Retina (tissue), 1 donor: ENCODE measurements at places on chromosomes 2 and 18.

DNA sequence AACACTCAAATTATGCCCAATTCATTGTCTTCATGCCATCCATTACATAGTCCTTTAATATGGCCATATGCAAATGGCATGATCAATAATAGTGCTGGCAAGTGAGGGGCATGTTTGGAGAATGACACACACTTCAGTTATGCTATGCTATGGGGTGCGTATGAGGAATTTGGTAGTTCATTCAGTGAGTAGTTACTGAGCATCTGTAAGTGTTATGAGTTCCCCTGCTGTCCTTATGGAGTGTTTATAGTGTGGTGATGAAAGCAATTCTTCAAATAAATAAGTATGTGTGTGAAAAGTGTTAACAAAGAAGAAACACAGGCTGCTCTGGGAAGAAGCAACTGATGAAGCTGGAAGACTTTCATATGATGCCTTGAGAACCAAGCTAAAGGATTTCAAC, 383.7 kb upstream of the SLC14A2 start:
- no peak for DNase-seq

DNA sequence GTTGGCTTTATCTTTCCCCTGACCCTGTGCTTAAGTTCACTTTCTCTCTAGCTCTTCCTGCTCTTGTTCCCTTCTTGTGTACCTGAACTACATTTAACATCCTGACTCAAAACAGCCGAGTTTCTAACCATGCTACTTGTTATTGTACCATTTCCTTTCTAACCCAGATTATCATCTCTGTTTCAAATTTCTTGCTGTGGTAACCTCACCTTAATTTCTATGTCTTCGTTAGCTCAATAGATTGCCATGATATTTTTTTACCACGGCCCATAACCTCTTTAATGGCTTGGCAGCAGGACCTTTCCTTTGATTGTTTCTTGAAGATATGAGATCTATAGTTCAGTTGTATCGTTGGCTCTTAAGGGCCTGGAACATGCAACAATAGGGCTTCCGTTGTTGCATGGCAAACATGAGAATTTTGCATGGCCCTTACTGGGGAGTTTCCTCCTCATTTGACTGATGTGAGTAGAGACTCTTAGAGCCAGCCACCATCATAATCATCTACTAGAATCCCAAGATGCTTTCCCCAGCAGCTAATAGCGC, 11.1 kb downstream of the CFAP36 start:
- no peak for DNase-seq

- DNase-seq, result peak; percentile 35
Observed at GRCh38 chr2:9249020-9249800, 42.6 kb downstream of the ASAP2 start.

DNA sequence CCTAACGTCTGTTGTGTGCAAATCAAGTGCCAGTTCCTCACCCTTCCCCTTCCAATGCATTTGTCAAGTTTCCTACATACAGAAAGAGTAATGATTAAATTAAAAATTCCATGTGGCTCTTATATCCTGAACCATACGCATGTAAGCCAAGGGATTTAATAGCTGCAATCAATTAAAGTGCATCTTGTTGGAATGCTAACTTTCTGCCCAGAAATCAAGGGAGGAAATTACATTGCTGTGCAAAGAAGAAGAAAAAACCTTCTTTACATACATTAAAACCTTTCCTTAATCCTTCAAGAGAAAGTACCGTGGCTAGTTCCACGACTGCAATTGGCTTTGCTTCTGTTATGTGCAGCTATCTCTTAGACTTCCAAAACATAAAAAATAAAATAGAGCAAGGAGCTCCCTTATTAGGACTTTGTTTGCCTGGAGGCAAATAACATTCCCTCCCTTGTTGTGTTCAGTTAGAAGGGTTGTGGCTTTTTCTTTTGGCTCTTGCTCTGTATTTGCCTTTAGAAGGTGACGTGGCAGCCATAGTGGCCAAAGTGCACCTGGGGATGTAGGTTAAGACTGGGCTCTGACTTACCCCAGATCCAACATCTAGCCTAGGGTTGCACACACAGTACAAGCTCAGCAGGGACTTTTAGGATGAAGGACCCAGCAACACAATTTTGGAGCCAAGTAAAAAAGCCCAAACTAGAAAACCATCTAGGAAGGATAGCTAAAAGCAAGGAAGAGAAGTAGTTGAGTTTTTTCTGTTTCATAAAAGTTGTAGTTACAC, 158.3 kb downstream of the ANTXR1 start:
- DNase-seq, result no peak

- DNase-seq, result no peak
Observed at GRCh38 chr18:22403950-22404349, 13.8 kb downstream of the CTAGE1 start.

GRCh38 chr2:236047886-236048540, 120.2 kb downstream of the GBX2 start:
- DNase-seq, result no peak

- DNase-seq, result no peak
Observed at GRCh38 chr2:54058449-54058848, 57.0 kb upstream of the ACYP2 start.

DNA sequence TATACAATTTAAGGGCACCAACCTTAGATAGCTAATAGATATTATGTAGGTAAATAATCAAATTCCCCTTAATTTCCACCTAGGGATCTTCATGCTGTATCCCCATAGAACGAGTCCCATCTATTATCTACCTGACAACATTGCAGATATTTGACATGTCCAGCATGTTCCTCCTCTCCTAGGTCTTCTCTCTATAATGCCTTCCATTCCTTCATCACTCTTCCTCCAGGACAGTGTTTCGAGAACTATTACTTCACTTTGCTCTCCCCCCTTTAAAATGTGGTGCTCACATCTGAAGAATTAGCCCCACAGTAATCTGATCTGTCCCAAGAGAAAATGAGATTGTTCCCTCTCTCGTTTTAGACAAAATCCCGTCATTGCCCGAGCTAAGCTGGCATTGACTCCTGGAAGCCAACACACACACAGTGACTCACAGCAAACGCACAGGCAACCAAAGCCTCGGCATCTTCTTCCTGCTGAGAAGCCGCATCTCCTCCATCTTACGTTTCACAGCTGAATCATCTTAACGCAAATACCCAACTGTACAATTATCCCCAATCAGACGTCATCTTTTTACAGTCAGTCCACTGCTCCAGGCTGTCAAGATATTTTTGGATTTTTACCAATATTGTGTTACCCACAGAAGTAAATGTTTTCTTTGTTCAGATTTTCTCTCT, 162.9 kb upstream of the AGAP1 start:
- no peak for DNase-seq

- no peak for DNase-seq
Observed at GRCh38 chr18:37769826-37770225, 204.2 kb upstream of the CELF4 start.

DNA sequence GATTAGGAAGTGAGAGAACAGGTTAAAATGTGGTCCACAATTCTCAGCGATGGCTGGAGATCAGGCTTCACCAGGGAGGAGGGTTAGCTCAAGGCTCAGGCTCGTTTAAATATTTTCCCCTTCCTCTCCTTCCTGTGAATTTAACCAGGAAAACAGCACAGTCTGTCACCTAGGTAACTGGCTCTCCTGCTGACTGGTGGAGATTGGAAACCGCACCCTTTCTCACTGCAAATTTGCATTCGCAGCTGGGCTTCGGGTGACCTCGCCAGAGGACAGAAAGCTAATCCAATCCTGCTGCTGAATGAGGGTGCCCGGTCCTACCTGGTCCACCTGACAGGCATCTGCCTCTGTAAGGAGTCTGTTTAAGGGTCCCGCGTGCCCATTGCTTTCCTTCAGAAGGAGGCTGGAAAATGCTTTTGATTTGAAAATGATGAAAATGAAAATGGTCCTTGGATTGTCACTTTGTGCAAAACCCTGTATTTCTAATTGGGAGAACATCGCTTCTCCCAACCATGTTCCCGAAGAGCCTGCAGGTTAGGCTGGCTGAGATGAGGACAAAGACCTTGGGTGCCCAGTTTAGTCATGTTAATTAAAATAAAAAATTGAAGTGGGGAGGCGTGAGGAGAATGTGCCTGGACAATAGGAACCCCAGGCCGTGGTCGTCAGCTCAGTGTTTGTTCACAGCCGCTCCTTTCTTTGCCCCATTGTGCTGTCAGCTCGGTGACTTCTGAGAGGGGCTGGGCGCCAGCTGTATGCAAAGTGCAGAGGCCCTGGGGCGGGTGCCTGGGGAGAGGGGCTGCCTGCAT, 43.4 kb upstream of the MTCL1 start:
- peak; percentile 72 for DNase-seq

DNA sequence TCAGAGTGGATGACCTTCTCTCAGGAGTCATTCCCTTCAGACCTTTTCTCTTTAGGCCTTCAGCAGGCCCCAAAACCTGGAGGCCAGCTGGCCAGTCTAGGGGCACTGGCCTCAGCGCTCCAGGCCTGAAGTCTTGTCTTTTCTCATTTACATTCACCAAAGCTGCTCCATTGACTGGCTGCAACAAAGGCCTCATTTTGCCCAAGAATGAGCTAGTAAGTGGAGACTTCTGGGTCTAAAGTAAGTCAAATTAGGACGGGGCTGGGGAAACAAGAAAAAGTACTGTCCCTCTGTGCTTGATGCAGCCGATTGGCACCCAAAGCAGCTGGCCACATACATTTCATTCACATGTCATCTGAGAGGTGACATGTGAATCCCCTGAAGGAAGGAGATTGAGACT, 83.8 kb upstream of the RIOK3 start:
- DNase-seq, result no peak

DNA sequence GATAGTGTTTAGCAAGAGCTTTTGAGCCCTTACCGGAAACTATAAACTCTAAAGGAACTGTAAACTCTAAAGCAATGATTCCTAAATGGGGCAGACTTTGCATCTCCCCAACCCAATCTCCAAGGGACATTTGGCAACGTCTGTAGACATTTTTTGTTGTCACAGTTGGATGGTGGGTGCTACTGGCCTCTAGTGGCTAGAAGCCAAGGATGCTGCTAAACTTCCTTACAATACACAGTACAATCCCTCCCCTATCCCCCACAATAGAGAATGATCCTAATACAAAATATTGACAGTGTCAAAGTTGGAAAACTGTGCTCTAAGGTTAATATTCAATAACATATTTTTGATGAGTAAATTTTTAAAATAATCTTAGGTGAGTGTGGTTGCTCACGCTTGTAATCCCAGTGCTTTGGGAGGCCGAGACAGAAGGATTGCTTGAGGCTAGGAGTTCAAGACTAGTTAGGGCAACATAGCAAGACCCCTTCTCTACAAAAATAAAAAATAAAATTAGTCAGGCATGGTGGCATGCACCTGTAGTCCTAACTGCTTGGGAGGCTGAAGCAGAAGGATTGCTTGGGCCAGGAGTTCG, 66.7 kb downstream of the PTPN4 start:
- DNase-seq, result peak; percentile 22

- DNase-seq, result no peak
Observed at GRCh38 chr2:215425021-215425782, 10.7 kb downstream of the FN1 start.

DNA sequence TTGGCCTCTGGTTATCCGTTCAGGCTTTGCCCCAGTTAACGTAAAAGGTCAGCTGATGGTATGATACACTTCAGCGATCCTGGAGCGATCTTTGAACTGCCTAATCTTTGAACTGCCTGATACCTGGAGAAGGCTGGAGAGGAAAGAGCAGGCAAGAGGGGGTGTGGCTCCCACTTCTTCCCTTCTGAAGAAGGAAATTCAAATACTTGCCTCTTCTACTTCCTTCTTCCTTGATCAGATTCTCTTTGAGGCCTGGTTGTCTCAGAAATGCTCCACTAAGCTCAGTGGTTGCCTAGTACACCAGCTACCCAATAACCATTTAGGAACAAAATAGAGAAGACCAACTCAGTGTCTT, 619 bp downstream of the GALM start:
- no peak for DNase-seq

- peak; percentile 39 for DNase-seq
Observed at GRCh38 chr2:132651115-132652045, 18.6 kb downstream of the LYPD1 start.

GRCh38 chr18:29191263-29191662, 1014.3 kb upstream of the CDH2 start:
- DNase-seq, result no peak

DNA sequence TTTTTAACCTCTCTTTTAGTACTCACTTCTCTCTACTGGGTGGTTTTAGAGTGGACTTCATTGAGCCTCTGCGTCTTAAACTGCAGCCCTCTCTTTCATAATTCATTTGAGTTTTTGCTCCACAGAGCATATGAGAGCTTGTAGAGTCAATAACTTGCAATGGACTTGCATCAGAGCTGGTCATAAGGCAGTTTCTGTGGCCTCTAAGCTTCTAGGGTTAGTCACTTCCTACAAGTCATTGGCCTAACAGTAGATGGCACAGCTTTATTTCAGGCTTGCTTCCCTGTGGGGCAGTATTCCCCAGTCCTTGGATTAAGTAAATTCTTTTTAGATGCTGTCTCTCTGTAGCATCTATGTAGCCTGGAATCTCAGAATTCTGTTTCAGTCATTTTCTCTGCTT, 1435.7 kb downstream of the LRP1B start:
- DNase-seq, result no peak

- no peak for DNase-seq
Observed at GRCh38 chr2:215328066-215328465, 16.2 kb downstream of the ATIC start.

DNA sequence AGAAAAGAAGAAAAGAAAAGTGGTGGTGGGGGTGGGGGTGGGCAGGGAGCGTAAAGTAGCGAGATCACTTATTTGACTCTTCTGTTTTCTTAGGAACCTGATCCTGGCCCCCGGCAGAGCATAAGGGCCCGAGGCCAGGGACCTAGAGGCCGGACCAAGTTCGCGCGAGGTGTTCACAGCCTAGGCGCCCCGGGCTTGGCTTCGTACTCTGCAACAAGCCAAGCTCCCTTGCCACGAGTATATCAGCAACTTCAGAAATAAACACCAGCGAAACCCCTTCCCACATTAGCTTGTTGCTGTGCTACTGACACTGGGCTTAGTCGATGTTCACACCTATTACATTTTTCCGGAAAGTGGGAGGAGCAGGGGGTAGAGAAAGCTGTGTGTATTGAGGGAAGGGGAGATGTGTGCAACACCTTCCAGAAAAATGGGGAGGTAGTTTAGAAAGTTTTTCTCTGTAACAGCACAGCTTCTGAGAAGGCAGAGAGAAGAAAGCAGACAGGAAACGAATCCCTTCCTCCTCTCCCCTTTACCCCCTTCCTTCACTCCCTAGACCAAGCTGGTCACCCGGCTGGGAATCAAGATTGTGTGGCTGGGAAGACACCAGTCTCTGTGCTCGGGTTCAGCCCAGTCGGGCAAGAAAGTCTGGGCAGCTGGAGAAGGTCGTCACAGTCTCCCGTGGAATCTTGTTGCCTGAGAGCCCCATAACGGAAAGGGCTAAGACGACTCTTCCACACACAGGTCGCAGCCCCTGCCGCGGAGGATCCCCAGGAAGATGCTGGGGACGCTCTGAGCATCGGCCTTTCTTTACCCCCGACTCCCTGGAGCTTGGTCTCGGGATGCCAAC, 12.0 kb upstream of the SATB2 start:
- peak; percentile 67 for DNase-seq

DNA sequence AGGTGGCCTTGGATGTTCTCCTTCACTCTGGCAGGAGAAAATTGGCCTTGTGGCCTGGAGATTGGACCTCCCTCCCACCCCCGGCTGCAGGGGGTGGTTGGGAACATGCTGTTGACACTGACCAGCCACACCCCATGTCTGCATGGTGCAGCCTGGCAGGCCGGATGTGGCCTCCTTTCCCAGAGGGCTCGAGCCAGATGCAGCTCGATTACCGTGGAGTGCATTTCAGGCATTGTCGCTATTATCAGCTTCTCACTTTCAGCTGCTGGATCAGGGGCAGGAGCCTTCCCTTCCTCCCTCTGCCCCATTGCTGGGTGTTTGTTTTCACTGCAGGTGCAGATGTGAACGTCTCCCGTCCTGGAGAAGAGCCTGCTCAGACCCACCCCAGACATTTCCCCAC, 211.0 kb upstream of the SIX2 start:
- no peak for DNase-seq
